Caki2 (cell line): ENCODE measurements at places on chromosomes 11 and 22. TPM values are rescaled to one million over a fixed set of nuclear protein-coding genes. Genes with fewer than 3 reads are reported as not detected.

- DNase-seq, result no peak
Measured at GRCh38 chr11:92702805-92703448, 266.5 kb upstream of the MTNR1B start.

- no peak for DNase-seq
Measured at GRCh38 chr11:110298301-110298765, 1.9 kb upstream of the RDX start.

DNA sequence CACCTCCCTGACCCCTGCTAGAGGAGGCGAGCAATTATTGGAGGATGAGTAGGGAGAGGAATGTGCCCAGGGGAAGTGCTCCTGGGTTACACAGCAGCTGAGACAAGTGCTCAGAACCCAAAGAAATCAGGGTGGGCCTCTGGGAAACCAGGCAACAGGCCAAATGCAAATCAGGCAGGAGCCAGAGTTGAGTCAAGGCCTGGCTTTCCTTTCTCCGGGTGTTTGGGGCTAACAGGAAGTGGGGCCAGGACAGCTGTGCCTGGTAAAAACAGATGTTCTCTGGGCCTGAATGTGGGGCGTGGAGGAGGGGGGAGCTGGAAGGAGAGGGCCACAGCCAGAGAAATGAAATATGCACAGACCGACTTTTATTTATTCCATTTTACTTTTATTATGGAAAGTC, 22.0 kb downstream of the MFNG start:
- DNase-seq, result no peak

- DNase-seq, result no peak
Measured at GRCh38 chr22:43310798-43311197, 32.4 kb downstream of the SCUBE1 start.

- no peak for DNase-seq
Measured at GRCh38 chr11:114059278-114059983, at the start of gene ZBTB16. Gene ZBTB16, plus strand, starts transcription at chr11:114059711. Its CDS starts 3,590 bp downstream, at chr11:114063301.

DNA sequence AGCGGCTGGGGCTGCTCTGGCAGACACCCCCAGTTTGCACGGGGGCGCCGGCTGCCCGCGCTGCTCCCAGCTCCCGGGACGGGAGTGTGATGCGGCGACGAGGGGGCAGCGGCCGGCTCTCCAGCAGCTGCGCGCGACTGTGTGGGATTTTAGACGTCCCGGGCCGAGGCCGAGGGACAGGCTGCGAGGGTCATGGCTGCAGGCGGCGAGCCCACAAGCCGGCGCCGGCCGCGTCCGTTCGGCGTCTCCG, 159 bp downstream of the FZD4 start:
- no peak for DNase-seq

- no peak for DNase-seq
Measured at GRCh38 chr11:119108146-119108856, 1.2 kb downstream of the C2CD2L start.

The PRR33 gene
- not detected in 2 replicates for total RNA-seq
